RWPE2 (cell line): ENCODE measurements at places on chromosomes 7 and 10.

GRCh38 chr7:12567015-12567414 lies 3.5 kb upstream of the SCIN start:
- no peak for DNase-seq

- DNase-seq: no peak
Measured at GRCh38 chr7:133860628-133861335, 266.4 kb upstream of the LRGUK start.

GRCh38 chr10:130757821-130758489 lies 553.6 kb downstream of the TCERG1L start:
- DNase-seq: peak; percentile 15

DNA sequence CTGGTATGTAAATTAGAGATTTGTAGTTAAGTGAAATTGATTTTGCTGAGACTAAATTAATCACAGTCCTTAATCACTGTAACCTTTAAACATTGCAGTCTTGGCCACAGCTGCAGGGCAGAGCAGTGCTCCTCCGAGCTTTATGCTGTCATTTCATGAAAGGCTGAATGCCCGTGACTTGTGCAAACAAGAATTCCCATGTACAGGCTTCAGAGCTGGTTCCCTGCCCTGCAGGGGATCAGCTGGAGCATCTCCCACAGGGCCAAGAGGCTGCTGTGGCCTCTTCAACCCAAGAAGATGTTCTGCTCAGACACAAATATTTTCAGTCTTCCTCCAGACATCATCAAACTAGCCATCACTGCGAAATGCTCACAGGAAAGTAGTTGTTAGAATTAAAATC lies 419.1 kb downstream of the AUTS2 start:
- DNase-seq: no peak

GRCh38 chr7:76296743-76297740 lies 5.4 kb upstream of the HSPB1 start:
- DNase-seq: peak; percentile 97
